ENCODE measurements at places on chromosomes 13 and 19.

- DNase-seq: no peak
Observed at GRCh38 chr13:97030705-97031452, 36.6 kb upstream of the OXGR1 start.

GRCh38 chr13:20974981-20975585 is 72.5 kb upstream of the XPO4 start:
- DNase-seq: no peak

DNA sequence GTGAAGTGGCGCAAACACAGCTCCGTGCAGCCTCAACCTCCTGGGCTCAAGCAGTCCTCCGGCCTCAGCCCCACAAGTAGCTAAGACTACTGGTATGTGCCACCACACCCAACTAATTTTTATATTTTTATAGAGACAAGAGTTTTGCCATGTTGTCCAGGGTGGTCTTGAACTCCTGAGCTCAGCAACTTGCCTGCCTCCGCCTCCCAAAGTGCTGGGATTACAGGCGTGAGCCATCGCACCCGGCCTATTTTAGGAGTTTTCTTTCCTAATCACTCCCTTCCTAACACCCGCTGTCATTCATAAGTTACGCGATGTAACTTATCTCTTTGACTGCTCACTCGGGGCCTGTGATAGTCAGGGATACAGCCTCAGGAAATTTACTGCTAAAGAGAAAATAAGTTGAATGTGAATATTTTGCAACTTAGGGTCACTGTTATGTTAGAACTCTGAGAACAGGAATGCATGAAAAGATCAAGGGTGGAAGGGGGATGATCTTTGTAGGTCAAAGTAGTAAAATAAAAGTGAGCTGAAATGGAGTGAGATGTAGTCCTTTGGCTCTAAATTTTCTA is 140.3 kb downstream of the DCT start:
- no peak for DNase-seq

DNA sequence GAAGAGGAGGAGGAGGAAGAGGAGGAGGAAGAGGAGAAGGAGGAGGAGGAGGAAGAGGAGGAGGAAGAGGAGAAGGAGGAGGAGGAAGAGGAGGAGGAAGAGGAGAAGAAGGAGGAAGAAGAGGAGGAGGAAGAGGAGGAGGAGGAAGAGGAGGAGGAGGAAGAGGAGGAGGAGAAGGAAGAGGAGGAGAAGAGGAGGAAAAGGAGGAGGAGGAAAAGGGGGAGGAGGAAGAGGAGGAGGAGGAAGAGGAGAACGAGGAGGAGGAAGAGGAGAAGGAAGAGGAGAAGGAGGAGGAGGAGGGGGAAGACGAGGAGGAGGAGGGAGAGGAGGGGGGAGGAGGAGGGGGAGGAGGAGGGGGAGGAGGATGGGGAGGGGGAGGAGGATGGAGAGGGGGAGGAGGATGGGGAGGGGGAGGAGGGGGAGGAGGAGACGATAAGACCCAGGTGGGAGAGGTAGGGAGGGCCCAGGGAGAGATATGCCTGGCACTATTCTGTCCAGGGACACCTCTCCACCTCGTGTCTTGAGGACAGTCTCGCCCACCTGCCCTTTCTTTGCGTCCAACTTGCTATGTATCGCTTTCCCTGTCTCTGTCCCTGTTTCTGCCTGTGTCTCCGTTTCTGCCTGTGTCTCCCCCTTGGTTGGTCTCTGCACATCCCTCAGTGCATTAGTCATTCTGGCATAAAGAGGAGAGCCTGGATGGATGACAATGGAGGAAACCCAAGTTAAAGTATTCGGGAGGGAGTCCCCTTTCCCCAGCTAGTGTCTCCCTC is 7.1 kb upstream of the KLK5 start:
- DNase-seq: no peak

DNA sequence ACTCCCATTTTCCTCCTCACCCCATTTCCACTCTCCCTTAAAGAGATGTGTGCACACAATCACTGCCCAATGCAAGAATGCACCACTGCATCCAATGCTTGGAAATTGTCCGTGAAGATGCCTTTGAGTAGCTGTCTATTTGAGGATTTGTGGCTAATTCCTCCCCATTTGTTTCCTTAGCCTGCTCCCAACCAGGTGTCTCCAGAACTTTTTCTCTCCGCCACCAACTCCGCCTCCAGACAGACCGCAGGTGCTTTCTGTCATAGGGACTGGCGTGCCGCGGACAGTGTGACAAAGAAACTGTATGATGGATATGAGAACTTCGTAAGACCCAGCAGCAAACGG is 461 bp upstream of the TM9SF2 start:
- no peak for DNase-seq

- DNase-seq: no peak
Observed at GRCh38 chr13:29065142-29065541, 245.0 kb downstream of the MTUS2 start.

DNA sequence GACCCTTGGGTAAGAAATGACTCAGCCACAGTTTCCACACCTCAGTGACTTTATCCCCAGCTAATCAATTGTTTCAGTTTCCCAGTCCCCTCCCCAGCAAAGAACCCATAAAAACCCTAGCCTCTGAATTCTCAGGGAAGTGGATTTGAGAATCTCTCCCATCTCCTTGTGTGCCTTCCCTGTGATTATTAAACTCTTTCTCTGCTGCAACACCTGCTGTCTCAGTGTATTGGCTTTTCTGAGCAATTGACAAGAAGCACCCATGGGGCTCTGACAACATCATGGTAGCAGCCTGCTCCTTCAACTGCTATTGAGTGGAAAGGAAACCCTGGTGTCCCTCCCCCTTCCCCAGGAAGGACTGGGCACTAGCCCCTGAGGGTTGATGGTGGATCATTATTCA is 73.7 kb downstream of the UQCRFS1 start:
- DNase-seq: no peak
